Left lung (tissue), 14 donors: ENCODE measurements at places on chromosomes 12 and 14. TPM values are rescaled to one million over a fixed set of nuclear protein-coding genes. Genes with fewer than 3 reads are reported as not detected.
A peak's percentile ranks its signal among the peaks of the same experiment; 100 is the strongest.

GRCh38 chr14:84420221-84420620 is 1109.7 kb upstream of the FLRT2 start:
- no peak for DNase-seq

DNA sequence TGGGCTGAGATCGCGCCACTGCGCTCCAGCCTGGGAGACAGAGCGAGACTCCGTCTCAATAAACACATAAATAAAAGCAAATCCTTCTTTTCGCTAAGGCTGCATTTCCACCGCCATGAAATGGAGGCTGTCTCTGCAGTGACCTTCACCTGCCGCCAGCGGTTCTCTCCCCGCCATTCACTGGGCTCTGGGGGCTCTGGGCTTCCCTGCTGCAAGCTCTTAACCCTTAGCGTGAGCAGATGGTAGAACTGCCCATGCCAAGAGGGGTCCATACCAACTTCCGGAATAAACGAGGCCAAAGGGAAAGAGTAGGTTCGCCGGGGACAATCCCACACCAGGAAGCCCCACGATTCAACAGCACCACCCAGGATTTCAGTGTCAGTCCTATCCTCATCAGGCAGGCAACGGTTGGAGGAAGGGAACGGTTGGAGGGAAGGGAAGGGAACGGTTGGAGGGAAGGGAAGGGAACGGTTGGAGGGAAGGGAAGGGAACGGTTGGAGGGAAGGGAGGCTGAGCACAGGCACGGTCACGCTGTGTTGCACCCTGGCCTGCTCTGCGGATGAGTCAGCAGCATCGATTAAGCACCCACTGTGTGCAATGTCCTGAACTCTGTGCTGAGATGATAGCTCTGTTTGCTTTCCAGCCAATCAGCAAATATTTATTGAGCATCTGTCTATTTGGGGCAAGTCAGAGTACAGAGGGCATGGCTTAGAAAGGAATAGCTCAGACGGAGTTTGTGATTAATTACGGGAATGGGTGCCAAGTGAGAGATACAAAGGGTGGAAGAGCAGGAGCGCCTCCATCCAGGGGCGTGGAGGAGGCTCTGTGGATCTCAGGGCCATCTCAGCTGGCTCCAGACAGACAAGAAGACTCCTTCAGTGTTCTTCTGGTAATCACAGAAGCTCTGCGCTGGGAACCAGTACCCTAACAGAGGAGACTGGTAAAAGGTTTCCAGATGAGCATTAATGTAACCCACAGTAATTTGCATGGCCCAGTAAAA is 77.9 kb downstream of the NINJ2 start:
- no peak for DNase-seq

GRCh38 chr12:117038023-117038680 is 61.1 kb downstream of the TESC start:
- DNase-seq = peak; percentile 63

GRCh38 chr12:30010071-30011052 is 226.6 kb upstream of the TMTC1 start:
- no peak for DNase-seq

DNA sequence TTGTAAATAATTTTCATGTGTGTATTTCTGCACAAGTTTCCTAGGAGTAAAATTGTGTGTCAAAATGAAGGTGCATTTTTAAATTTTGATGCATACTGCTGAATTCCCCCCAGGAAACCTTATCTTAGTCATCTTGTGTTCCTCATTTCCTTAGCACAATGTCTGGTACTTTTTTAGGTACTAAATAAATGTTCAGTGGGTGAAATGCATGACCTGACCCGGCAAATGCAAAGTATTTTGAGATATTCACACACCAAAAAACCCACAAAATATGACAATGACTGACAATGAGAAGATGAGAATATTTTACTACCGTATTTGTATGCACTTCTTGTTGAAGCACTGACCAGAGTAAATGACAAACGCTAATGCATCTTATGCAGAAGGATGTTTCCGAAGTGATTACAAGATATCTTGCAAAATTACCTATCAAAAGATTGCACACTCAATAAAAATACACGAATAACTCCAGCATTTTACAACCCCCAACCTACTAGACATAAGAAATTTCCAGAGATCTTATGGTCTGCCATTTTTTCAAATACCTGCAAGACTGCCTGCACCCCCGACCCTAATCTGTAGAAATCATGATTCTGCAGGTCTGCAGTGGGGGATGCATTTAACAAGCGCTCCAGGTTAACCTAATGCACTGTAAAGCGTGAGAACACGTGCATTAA is 895 bp upstream of the PRKAB1 start:
- DNase-seq = no peak

GRCh38 chr12:124045671-124046455 is 72.8 kb downstream of the ZNF664 start:
- DNase-seq = no peak

- no peak for DNase-seq
Measured at GRCh38 chr12:108772247-108772646, 40.9 kb upstream of the CORO1C start.

DNA sequence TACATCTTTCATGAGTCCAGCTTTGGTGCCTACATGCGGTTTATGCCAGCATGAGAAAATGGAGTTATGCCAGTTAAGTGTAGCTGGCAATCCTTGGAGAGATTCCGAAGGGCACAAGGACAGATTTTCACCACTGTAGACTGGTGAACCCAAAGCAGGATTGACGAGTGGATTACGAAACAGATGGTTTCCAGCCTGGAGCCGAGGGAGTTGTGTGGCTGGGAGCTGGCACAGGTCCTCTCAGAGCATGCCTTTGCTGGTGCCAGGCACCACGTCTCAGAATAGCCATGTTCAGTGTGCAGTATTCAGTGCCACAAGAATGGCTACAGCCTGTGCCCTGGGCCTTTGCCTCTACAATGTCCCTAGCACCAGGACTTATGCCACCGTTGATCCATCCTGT is 13.2 kb downstream of the KCNH3 start:
- DNase-seq = no peak

DNA sequence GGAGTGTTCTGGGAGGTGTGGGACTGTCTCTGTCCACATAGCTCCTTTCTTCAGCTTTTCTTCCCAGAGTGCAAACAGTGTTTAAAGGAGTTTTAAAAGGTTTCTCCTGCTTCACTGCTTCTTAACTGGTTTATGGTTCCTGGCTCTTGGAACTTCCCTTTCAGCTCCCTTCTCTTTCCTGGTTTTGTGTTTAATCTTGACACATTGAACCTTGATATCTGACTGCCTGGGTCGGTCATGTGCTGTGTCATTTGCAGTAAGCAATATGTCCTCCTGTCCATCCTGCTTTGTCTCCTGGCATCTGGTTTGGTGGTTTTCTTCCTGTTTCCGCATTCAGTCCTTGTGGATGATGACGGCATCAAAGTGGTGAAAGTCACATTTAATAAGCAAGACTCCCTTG is 2.2 kb downstream of the TMEM106C start:
- no peak for DNase-seq

GRCh38 chr14:60188115-60188514 is 22.9 kb upstream of the DHRS7 start:
- DNase-seq = no peak

DNA sequence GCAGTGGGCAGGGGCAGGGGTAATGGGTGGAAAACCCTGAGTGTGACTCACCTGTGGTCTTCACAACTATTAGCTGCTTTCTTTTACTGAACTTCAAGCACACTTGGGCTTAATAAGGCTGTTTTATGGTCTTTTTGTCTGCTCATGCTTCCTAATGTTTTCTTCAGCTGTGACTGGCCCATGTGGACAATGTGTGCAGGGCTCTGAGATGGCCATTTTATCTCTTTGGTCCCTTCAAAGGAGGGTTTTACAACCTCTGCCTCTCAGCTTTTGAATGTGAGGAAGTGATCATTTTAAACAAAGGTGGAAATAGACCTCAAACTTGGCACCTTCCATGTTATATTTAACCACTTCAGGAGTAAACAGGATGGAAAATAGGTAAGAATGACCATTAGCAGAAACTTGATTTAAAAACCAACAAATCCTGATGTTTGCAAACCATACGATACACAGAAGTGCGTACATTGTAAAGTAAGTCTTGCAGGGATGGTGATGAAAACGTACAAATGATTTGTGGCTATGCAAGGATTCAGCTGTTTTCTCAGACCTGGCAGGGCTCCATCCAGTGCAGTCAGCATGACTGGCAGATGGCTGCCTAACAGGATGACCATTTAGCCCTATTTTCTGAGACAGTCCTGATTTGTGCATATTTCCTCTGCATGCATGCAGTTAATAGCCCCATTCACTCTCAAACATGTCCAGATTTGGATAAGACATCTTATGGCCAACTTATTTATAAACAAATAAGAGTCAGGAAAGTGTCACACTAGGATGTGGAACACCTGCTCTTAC is 103.2 kb downstream of the SLC38A4 start:
- peak; percentile 69 for DNase-seq

- DNase-seq = no peak
Measured at GRCh38 chr12:104866291-104866690, 91.8 kb downstream of the SLC41A2 start.

DNA sequence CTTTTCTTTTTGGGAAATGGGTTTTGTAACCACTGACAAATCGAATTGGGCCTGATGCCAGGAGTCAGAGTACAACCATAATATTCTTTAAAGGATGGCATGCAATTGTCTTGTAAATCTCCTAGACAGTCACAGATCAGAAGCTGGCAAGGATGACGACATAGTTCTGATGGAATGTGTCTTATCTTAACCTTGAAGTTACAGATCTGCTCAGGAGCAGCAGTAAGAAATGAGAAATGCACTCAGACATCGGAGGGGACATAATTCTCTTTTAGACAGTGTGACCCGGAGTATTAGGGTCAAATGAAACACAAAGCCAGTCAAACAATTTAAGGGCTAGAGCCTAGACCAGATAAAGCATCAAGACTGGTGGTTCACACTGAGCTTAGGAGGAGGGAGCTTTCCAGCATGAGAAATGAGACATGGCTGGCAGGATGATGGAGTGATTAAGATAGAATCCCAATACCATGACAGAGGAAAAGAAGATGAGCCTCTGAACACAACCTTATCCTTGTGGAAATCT is 17.5 kb downstream of the CBX5 start:
- DNase-seq = no peak

GRCh38 chr12:76544601-76545261 is 14.8 kb downstream of the OSBPL8 start:
- no peak for DNase-seq

GRCh38 chr14:87745507-87746118 is 247.4 kb downstream of the GALC start:
- DNase-seq = peak; percentile 19

GRCh38 chr14:100240668-100241032 is 1.7 kb downstream of the YY1 start:
- DNase-seq = no peak

GRCh38 chr12:74689071-74689655 is 151.5 kb downstream of the ATXN7L3B start:
- DNase-seq = peak; percentile 49

DNA sequence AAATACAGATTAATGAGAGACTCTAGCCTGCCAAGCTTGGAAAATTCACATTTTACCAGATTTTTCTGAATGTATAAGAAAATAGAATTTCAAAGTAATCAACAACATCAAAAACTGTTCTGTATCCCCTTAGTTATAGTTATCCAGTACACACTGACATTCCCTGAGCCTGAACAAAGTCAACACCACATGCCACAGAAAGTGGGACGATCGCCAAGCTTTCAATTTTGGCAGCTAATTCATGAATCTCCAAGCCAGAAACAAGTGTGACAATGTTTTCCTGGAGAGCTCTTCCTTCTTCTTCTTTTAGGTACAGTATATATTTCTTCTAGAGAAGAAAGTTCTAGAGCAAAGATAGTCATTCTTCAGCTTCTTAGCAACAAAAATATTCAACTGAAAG is 290.2 kb downstream of the PRKD1 start:
- peak; percentile 52 for DNase-seq

DNA sequence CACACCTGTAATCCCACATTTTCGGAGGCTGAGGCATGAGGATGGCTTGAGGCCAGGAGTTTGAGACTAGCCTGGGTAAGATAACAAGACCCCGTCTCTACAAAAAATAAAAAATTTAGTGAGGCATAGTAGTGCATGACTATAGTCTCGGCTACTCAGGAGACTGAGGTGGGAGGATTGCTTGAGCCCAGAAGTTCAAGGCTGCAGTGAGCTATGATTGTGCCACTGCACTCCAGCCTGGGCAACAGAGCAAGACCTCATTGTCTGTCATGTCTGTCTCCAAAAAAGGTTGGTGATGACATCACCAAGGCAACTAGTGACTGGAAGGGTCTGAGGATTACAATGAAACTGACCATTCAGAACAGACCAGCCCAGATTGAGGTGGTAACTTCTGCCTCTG is 83.5 kb upstream of the COCH start:
- DNase-seq = no peak

- no peak for DNase-seq
Measured at GRCh38 chr12:121300083-121300819, 3.7 kb upstream of the CAMKK2 start.

DNA sequence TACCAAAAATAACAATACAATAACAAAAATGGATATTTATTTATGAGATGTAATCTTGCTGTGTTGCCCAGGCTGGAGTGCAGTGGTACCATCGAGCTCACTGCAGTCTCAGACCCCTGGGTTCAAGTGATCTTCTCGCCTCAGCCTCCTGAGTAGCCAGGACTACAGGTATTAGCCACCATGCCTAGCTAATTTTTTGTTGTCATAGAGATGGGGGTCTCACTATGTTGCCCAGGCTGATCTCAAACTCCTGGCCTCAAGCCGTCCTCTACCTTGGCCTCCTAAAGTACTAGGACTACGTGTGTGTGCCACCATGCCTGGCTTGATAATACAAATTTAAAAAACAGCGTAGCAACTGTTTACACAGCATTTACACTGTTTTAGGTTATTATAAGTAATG is 23.1 kb downstream of the ARHGAP5 start:
- no peak for DNase-seq

DNA sequence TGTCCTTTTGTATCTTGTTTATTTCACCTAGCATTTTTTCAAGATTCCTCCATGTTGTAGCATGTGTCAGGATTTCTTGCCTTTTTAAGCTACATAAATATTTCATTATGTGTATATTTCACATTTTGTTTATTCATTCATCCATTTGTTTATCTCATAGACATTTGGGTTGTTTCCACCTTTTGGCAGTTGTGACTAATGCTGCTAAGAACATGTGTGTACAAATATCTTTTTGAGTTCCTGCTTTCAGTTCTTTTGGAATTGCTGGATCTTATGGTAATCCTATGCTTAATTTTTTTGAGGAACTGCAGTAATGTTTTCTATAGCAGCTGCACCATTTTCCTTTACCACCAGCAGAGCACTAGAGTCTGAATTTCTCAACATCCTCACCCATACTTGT is 62.4 kb downstream of the SCN8A start:
- DNase-seq = no peak

- no peak for DNase-seq
Measured at GRCh38 chr14:65720743-65721142, 308.2 kb downstream of the FUT8 start.

- no peak for DNase-seq
Measured at GRCh38 chr12:19245106-19245505, 115.6 kb downstream of the PLEKHA5 start.

The INHBC gene
- not detected for total RNA-seq

The PLEKHD1 gene
- total RNA-seq = 0.16 TPM

The MYO1H gene
- 0.20 TPM for total RNA-seq

The PTPN6 gene
- total RNA-seq = 145 TPM

The HPD gene
- 0.85 TPM for total RNA-seq

The PRH2 gene
- not detected for total RNA-seq

The MBIP gene
- total RNA-seq = 140 TPM
